ENCODE measurements at places on chromosomes 7 and 10.

- DNase-seq, result no peak
Measured at GRCh38 chr7:1787241-1787640, 117.2 kb downstream of the ELFN1 start.

- DNase-seq, result no peak
Measured at GRCh38 chr7:84701524-84702306, 485.1 kb downstream of the SEMA3D start.

GRCh38 chr7:89958525-89959068 is 195.7 kb upstream of the STEAP1 start:
- DNase-seq, result no peak

DNA sequence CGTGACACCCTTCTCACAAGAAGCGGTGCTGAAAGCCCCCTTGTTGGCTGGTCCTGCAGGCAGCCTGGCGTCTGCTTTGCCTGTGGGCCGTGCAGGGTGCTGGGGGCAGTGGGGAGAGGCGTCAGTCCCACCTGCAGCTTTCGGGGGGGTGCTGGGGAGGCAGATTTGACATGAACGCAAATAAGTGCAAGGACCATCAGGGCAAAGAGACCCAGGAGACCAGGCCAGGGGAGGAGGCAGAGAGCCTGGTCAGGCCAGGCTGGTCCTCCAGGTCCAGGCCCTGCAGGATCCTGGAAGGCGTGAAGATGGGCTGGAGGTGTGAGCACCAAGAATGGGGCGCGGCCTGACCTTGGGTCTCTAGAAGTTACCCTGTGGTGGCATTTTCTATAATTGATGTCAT is 81.6 kb downstream of the MGMT start:
- DNase-seq, result no peak

- no peak for DNase-seq
Measured at GRCh38 chr10:116587878-116588591, 2.7 kb upstream of the PNLIPRP1 start.

DNA sequence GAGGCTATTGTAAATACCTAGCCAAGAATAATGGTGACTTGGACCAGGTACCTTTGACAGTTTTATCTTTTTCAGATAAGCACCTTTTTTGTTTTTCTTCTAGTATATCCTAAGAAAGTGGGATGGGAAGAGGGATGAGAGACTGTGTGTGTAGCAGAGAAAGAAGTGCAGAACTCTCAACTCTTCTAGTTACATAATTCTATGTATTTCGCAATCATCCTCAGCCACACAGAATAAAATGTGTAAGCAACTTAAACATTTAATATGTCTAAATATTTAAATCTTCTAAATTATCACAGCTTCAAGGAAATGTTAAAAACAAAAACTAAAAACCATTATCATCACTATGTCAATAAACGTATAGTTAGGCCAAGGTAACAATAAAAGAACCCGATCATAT is 42.6 kb upstream of the GSAP start:
- no peak for DNase-seq

DNA sequence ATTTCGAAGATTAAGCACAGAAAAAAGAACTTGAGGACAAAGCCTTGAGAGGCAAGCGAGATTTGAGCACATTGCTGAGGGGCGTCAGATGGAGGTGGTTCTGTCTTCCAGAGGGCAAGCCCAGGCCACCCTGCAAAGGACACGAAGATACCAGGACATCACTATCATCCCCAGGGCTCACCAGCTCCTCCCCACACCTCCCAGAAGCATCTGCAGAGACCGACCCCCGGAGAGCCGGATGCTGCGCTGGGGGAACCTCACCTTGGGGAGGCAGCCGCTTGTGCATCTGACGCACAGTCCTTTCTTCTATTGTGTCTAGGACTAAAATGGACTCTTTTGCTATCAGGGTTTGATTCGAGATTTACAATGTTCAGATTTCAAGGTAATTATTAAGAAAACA is 259.7 kb downstream of the DNAJB6 start:
- DNase-seq, result no peak

DNA sequence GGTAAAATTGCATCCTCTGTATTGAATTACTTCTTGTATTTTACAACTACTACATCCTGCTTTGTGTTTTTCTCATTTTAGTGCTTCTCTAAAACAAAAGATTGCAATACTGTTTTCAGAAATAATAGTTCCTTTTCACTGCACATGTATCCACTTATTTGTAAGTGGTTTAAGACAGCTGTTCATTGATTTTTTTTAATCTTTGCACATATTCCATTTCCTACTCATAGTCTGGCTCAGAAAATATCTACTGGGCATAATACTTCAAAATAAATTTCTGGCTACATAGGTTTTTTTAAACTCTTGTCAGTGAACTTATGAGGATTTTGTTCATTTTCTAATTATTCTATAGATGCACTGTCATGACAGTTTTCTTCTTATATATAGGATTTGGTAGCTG is 54.8 kb downstream of the SND1 start:
- DNase-seq, result no peak

DNA sequence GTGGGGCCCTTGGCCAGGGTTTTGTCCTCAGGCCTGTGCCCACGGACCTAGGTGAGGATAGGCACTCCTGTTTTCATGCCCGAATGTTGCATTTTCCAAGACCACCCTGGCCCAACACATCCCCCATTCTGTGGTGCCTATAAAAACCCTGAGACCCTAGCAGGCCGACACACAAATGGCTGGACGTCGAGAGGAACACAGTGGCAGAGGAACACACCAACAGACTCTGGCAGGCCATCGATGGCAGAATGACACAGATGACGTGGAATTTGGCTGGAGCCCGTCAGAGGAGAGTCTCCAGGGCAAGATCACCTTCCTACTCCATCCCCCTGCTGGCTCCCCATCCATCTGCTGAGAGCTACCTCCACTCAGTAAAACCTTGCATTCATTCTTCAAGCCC is 898.8 kb downstream of the ANKRD7 start:
- no peak for DNase-seq

DNA sequence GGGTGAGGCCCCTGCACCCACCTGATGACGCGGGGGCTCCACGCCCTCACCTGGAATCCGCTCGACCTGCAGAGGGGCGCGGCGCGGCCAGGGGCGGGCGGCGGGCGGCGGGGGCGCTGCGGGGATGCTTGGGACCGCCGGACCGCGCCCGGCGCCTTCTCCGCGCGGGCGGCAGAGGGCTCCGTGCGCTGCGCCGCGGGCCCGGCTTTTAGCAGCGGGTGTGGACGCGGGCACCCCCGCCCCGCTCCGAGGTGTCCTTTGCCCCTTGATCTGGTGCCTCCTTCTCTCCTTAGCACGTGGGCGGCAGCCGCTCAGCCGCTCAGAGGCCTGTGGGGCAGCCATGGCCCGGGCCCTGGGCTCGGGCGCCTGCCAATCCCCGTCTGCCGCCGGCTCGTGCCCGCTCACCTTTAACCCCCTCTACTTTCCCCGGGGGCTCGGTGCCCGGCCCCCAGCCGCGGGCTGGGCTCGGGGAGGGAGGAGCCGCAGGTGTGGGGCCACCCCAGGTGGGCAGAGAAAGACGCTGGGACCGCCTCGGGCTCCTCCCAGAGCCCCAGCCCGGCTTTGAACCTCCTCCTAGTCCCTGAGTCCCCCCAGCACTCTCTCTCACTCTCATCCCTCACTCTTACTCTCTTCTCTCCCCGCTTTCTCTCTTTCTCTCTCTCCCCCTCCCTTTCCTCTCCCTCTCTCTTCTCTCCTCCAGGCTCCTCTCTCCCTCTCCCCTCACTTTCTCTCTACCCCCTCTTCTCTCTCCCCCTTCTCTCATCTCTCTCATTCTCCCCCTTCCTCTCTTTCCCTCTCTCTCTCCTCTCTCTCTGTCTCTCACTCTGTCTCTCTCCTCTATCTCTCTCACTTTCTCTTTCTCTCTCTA is 19.7 kb upstream of the VPS37D start:
- DNase-seq, result no peak

- no peak for DNase-seq
Measured at GRCh38 chr10:1540144-1540543, 197.2 kb downstream of the ADARB2 start.

DNA sequence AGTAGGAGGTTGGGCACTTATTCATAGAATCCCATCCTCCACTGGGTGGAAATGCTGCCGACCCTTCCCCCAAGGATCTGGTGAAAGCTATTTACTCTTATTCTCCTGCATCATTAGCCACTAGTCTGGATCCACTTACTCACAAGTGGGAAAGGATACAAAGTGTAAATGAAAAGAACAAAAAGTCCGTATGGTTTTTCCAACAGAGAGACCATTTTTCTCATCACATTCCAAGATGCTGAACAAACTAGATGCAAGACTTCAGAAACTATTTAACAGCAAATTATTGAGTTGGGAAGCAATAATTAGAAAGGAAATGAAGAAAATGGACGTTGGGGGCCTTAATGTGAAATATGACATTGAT is 242.4 kb upstream of the GLI3 start:
- DNase-seq, result no peak

DNA sequence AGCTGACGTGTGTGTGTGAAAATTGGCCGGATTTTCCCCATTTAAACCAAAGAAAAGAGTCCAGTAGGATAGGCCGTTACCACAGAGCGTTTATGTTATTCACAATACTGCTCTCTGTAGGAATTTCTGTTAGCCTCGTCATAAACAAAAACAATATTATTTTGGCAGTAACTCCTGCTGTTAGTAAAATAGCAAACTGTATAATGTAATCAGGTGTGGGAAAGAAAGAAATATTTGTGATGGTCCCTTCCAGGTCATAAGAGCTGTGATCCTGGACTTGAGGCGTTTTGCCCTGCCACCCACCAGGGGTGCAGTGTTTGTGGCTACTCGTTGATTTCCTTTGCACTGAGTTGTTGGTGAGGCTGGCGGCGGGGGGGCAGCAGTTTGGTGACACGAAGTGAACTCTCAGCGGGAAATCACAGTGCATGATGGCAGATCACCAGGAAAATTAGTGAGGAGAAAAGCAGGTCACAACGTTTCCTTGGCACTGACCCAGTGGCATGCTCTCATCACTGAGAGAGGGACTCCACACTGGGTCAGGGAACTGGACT is 2.8 kb downstream of the EEPD1 start:
- no peak for DNase-seq

DNA sequence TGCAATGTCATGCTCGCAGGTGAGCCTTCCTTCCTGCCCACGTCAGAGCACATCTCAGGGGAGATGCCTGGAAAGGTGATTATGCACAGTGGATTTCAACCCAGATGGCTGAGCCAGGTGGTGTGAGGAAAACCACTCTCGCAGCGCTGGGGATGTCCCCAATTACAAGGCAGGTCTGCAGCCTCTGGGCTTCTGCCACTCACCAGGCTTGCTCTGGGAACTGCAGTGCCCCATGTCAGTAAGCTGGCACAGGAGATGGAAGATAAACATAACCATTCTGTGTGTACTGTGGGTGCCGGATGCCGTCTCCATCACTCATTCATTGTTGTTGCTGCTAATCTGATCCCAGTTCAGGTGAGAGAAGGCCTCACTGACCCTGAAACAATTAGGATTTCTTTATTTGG is 222.9 kb upstream of the PITRM1 start:
- DNase-seq, result no peak

DNA sequence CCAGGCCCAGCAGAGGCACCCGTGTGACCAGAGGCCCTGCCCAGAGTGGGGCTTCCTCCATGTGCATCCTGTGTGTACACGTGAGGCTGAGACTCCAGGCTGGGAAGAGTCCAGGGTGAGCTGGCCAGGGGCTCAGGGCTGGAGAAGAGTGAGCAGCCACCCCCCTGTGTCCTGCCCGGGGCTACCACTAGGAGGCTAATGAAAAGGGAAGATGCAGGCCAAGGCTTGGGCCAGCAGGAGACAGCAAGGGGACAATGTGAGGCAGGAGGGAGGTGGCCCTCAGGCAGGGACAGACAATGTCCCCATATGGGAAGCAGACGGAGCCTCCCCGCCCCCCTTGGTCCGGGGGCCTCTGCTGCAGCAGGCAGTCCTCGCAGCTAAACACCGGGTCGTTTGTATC is 102.0 kb downstream of the HIF1AN start:
- DNase-seq, result no peak

- no peak for DNase-seq
Measured at GRCh38 chr7:27116031-27116961, 13.8 kb upstream of the HOXA2 start.

- no peak for DNase-seq
Measured at GRCh38 chr7:99042957-99043356, 101.0 kb downstream of the SMURF1 start.

GRCh38 chr10:78595269-78595619 is 473.5 kb upstream of the ZMIZ1 start:
- no peak for DNase-seq

GRCh38 chr10:6201516-6201975 is 1.2 kb upstream of the PFKFB3 start:
- DNase-seq, result peak; percentile 70
